Left lobe of liver (tissue), 2 donors: ENCODE measurements at places on chromosomes 6 and 20.

- no peak for DNase-seq
Measured at GRCh38 chr6:122426597-122426996, 27.1 kb downstream of the HSF2 start.

DNA sequence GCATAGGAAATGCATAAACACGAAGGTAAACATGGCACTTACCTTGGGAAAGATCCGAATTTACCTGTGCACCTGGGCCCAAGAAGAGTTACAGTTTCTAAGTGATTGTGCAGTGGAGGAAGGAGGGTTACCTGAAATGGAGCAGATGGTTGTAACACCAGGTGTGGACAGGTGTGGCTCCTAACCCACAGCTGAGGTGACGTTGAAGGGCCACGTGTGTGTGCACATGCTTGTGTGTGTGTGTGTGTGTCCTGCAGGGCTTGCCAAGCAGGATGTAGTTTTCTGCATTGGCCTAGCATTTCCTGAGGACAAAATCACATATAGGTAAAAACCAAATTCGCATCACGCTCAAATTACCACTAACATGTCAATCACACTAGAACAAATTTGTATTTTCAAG, 240.8 kb downstream of the ANKRD60 start:
- DNase-seq = no peak

- DNase-seq = no peak
Measured at GRCh38 chr20:4819901-4820300, 98.2 kb downstream of the PRND start.

GRCh38 chr20:9110916-9111432, 42.1 kb downstream of the PLCB4 start:
- DNase-seq = no peak

- DNase-seq = no peak
Measured at GRCh38 chr6:7237653-7238188, 75.3 kb downstream of the SSR1 start.

DNA sequence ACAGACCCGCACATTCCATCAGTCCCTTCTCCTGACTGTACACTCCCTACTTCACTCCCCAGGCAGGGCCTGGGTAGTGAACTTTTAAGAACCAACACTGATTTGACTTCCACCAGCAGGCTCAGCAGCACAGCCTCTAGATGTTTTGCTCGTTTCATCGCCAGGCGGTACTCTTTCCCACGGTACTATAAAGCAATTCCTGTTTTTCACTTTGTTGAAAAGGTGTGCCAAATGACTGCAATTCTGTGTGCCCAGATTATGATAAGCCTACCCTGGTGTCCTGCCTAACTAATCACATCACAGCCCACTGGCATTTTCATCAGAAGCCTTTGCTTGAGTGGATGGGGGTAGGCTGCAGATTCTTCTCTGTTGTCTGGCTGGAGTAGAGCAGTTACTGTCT, 12.9 kb upstream of the WTAP start:
- no peak for DNase-seq

GRCh38 chr6:18515767-18516166, 128.6 kb downstream of the RNF144B start:
- no peak for DNase-seq

GRCh38 chr6:113855500-113856374, 1.4 kb upstream of the MARCKS start:
- no peak for DNase-seq

- no peak for DNase-seq
Measured at GRCh38 chr6:139230391-139230840, 61.4 kb downstream of the TXLNB start.

DNA sequence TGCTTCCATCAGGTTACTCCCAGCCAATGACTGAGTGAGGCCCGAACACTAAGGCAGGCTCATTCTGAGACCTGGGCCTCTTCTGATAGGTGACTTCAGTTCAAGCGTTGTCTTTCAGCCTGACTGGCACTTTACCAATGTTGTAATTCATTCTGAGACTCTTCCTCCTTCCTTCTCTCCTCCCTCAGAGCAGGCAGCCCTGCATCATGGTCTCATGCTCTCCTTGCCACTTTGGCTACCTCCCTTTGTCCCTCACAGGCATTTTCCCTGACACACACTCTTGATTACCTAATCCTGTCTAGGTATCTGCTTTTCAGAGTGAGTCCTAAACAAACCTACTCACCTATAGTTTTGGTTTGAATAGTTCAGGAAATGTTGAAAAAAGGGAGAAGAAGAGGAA, 12.6 kb upstream of the WFDC12 start:
- no peak for DNase-seq

DNA sequence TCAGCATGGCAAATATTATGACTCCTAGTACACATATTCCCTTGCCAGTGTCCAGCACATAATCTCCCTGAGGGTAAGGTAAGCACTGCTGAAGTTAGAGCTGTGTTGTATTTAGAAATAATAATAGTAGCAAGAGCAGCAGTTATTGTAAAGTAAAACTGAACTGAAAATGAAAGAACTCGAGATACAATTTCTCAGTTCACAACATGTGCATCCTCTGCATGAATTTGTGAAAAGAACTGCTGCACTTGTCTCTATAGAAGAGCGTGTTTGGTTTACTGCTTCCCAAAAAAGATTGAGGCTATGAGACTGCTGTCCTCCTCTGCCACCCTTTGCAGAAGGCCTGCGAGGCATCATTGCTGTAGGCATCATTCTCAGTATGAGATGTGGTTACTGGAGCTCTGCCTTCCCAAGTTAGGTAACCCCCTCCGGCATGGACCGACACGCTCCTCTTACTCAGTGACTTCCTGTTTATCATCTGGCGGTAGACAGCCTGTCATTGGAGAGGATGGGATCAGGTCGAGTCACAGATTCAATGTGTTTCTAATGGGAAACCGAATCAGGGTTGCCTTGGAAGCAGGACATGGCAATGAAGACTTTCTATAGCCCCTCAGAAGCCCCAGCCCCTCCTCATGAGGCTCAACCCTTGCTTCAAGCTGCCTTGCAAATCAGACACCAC, 48.1 kb downstream of the SLC24A3 start:
- DNase-seq = no peak

- DNase-seq = no peak
Measured at GRCh38 chr6:70844301-70844700, 112.6 kb downstream of the B3GAT2 start.

DNA sequence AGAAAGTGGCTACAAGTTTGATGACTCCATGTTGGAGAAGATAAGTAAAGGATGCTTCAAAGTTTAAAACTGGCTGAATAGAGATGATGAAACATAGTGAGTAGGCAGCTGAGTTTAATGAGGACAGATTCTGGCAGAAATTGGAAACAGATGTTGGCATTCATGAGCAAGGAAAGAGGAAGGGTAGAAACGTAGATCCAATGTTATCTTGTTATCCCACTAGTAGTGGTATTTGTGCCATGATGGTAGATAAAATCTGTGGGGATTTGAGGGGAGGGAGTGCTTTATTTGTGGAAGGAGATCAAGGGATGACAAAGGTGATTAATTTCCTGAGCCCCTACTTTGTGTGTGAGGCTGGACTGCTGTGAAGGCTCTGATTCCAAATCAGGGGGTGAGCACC, 69.5 kb downstream of the MRAP2 start:
- DNase-seq = no peak

DNA sequence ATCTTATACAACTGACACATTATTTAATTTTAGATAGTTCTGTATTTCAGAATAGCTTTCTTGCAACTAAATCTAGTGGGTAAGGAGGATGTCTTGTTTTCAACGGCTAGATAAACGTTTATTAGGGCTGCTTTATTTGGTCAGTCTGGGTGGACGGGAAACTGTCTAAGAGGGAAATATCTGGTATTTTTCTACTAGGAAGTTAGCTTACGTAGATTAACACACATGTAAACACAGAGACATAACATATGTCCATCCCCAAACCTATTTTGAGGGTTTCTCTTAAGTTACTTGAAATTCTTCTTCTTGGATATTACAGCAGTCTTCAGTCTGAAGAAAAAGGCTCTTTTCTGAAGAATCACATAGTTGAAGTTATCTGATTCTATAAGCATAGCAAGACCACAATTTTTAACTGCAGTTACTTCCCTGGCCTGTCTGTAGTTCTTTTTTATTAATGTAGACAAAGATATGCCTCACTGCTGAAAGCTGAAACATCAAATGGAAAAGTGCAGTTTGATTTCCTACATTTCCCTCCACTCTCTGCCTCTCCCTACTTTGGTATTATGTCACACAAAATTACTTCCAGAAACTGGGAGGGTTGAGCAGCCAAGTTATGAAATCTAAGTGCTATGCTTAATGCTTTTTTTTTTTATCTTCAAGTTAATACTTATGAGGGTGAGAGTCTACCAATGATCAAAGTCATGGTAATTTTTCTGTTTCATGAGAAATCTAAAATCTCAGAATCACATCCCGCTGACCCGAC, 37.4 kb downstream of the PLAGL1 start:
- DNase-seq = no peak

GRCh38 chr20:50356962-50357782, 153.0 kb upstream of the PTPN1 start:
- no peak for DNase-seq

DNA sequence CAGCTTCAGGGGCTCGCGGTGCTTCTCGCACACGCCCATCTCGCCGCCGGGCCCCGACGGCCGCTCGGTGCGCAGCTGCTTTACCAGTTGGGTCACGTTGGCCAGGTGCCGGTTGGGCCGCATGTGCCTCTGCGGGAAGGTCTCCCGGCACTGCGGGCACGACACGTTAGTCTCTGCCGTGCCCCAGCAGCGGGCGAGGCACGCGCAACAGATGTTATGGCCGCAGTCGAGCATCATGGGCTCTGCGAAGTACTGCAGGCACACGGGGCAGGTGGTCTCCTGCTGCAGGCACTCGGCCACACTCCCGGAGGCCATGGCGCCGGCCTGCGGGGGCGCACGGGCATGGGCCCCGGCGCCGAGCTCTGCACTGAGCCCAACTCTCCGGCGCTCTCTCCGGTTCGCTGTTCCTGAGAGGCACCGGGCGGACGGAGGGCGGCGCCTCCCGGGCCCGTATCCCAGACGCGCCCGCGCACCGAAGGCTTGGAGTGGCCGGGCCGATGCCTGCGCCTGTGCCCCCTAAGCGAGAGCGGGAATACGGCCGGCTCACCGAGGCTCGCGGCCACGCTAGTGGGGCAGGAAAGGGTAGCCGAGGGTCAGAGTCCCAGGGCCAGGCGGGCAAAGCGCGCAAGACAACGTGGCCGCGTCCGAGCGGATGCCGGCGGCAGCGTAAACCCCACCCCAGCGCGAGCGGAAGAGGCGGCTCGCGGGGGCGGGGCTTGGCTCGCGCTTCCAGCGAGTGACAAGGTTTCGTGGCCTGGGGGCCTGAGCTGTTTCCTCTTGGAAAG, at the start of gene TRIM27:
Gene TRIM27, minus strand, starts transcription at position 668 of the 785 bp plus-strand sequence. Its CDS starts 353 bp downstream, at position 315.
- peak; percentile 96 for DNase-seq

DNA sequence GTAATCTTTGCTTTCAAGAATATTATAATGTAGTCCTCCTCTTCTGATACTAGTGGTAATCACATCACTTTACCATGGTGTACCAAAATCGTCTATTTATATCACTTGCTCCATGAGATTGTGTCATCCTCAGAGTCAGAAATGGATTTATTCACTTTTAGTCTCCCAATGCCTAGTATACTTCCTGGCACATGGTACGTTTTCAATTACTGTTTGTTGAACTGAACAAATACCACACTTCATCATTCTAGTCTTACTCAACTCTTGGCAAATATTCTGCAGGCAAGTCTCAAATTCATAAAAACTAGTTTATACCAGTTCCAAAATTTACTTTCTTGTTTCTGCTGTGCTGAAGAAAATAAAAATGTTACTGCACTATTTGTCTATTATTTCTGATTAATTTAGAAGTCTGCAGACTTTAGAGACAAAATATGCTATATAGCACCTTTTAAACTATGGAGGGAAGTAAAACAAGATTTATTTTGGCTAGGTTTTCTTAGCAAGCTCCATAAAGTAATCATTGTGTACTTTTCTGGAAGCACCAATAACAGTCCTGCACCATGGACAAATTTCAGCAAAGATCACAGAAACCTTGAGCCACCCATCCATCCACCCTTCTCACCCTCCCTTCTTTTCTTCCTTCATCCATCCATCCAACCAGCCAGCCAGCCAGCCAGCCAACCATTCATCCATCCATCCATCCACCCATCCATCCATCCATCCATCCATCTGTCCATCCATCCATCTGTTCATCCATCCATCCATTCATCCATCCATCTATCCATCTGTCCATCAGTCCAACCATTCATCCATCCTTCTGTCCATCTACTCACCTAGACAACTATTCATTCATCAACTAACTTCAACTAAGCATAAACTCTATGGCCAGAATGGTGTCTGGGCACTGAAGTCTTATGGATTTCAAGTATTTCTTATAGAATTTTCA, 102.1 kb upstream of the STMND1 start:
- no peak for DNase-seq

- no peak for DNase-seq
Measured at GRCh38 chr20:375265-375889, 5.2 kb upstream of the TRIB3 start.

GRCh38 chr6:43490523-43490939, 13.2 kb downstream of the TJAP1 start:
- DNase-seq = peak; percentile 66

DNA sequence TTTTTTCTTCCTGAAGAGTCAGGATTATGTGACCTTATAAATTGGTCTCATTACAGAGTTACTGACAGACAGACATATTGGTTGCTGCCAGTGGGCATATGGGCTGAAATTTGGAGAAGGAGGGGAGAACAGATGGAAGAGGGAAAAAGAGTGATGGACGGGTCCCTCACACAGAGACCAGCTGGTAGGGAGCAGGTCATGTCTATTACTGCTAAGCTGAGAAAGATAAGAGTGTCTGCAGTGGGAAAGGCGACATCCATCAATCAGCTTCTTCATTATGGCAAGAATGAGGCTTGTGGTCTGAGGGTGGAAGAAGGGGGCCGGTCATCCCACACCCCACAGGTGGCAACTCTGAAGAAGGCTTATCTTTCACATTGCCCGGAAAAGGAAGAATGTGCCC, 353.8 kb upstream of the RSPO3 start:
- DNase-seq = no peak

DNA sequence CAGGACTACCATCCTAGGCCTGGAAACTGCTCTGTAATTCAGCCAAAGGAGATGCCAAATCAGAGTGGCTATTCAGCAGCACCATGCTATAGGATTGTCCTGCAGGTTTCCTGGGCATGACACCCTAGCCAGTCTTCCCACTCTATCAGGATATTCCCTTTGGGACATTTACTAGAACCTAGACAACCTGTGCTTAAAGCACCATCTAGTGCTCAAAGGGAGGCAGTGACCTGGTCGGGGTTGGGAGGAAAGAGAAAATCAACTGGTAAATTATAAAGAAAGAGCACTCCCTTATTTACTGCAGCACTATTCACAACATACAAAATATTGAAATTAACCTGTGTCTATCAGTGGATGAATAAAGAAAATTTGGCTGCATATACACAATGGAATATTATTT, 67.2 kb upstream of the SMLR1 start:
- DNase-seq = no peak

- DNase-seq = no peak
Measured at GRCh38 chr20:19928328-19929011, 88.7 kb upstream of the NAA20 start.

GRCh38 chr20:58997141-58997770, 9.8 kb downstream of the CTSZ start:
- no peak for DNase-seq

DNA sequence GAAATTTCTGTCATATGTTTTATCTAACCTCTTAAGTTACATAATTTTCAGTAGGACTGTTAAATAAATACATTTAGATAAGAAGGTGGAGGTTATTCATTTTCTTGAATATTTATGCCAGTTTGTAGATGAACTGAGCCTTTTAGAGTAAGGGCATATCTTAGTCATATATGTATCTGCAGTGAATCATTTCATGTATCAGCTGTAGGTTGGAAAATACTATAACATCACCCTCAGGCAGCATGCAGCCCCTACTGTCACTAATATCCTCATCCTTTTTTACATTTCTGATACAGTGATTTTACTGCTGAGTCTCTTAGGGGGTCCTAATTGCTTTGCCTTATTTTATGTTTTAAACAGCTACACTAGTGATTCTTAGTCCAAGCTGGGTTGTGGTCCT, 19.5 kb upstream of the SUMO4 start:
- DNase-seq = no peak
